ENCODE measurements at places on chromosomes 13 and 19.

GRCh38 chr19:44498988-44499387 is 1.3 kb downstream of the ZNF180 start:
- no peak for DNase-seq

DNA sequence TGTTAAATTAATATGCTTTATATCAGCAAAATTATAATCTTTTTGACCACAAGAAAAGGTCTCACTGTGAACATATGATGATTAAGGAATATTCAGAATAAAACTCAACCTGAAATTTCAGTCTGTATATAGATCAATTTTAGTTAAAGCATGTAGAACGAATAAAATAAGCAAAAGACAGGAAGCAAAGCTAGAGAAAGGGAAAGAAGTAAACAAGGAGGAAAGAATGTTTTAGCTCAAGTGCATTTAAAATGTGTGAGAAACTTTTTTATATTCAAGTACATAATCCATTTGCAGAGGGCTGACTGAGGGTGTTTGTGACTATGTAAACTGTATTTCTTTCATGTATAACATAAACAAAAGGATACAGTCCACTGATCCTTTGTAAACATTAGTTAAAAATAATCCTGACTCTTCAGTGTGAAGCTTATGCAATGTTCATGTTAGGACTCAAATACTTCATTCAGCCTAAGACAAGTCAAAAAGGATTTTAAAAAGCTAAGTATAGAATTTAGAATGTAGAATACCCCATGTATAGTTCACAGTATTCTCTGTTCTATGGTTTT is 472.1 kb downstream of the DIAPH3 start:
- no peak for DNase-seq

- peak; percentile 75 for DNase-seq
These were observed 62.1 kb downstream of the ARHGEF7 start for GRCh38 chr13:111177081-111177711.

- no peak for DNase-seq
These were observed 47.2 kb upstream of the POMP start for GRCh38 chr13:28611654-28612131.

- no peak for DNase-seq
These were observed 30.6 kb downstream of the RAP2A start for GRCh38 chr13:97464561-97464960.
